ENCODE measurements at places on chromosomes 3 and 15.

DNA sequence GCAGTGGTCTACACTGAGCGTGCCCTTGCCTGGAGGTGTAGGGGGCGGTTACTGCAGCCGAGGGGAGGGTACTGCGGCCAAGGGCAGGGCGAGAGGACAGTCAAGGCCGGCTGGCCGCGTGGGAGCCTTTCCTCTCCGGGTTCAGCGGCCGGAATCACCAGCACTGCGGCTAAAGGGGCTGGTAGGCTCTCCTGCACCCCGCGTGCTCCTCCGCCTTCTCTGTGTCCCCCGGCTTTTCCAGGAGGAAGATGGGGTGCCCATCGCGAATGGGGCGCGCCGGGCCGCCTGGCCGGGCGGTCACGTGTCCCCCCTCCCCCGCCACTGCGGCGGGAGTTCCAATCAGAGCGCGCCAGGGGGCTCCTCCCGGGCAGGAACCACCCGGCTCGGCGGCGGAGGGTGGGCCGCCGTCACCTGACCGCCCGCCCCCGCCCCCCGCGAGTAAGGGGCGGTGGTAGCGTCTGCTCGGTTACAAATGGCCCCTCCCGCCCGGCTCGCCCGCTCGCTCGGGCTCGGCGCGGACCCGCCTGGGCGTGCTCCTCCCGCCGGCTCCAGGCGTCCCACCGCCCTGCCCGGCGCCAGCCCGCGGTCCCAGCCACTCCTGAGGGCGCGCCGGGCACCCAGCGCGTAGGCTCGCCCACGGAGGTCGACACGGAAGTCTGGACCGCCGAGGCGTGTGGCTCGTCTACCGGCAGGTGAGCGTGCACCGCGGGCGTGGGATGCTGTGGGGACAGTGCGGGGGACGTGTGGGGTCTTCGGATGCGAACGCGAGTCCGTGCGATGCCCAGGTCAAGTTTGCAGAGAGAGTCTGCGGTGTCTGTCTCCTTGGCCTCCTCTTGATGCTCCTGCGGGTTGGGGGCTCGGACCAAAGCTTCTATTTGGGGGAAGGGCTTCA lies 242.6 kb upstream of the TOPAZ1 start:
- DNase-seq, result no peak

GRCh38 chr3:66863205-66864111 lies 134.6 kb upstream of the KBTBD8 start:
- DNase-seq, result no peak

- no peak for DNase-seq
Measured at GRCh38 chr3:20235796-20236195, 49.8 kb upstream of the SGO1 start.

- DNase-seq, result no peak
Measured at GRCh38 chr3:192090586-192090985, 629.6 kb downstream of the PYDC2 start.

DNA sequence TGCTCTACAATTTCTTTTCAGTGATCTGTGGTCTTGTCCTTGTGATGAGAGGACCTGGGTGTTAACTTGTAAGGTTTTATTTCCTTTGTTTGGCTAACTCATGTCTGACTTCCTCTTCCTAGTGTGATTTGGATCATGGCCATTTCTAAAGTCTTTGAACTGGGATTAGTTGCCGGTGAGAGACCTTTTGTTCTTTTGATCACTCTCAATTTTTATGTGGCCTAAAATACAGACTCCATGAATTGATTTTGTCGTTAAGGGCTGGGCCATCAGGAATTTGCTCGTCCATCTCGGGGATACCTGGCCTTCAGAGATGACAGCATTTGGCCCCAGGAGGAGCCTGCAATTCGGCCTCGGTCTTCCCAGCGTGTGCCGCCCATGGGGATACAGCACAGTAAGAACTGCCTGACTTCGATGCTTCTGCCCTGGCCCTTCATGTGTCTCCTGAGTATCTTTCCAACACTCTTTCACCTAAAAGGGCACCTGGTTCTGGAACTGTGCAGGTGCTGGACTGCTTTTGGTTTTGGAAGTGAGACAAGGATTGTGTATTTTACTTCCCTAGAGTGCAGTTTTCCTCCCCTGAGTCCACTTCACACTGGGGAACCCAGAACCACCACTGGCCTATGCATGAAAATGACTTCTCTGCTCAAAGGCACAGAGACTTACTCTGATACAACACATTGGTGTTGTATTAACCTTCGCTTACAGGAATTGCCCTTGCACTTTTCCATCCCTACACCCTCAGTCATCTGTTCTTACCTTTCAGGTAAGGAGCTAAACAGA lies 13.1 kb upstream of the LRRC2 start:
- no peak for DNase-seq

DNA sequence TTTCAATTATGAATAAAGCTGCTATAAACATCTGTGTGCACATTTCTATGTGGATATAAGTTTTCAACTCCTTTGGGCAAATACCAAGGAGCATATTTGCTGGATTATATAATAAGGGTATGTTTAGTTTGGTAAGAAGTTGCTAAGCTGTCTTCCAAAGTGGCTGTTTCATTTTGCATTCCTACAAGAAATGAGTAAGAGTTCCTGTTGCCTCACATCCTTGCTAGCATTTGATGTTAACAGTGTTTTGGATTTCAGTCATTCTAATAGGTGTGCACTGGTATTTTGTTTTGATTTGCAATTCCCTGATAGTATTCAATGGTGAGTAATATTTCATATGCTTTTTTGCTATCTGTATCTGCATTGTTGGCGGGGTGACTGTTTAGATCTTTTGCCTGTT lies 120.7 kb upstream of the MDFIC2 start:
- DNase-seq, result no peak

DNA sequence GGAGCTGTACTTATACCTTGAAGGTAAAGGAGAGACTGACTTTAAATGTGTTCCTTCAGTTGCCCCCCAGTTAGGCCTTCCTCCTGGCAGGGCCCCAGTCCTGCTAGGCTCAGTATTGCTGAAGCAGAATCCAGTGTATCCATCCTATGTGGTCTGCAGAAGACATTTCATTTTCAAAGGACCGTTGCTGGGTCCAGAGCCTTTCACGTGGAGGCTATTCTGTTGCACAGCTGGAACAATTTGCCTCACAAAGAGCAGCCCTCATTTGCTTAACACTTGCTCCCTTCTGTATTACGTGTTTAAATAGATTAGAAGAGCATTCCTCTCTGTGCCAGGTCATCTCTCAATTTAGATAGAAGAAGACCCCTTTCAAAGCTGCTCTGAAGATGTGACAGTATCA lies 78.9 kb upstream of the CFAP20DC start:
- no peak for DNase-seq

- no peak for DNase-seq
Measured at GRCh38 chr3:141065258-141065657, 14.1 kb downstream of the SPSB4 start.

DNA sequence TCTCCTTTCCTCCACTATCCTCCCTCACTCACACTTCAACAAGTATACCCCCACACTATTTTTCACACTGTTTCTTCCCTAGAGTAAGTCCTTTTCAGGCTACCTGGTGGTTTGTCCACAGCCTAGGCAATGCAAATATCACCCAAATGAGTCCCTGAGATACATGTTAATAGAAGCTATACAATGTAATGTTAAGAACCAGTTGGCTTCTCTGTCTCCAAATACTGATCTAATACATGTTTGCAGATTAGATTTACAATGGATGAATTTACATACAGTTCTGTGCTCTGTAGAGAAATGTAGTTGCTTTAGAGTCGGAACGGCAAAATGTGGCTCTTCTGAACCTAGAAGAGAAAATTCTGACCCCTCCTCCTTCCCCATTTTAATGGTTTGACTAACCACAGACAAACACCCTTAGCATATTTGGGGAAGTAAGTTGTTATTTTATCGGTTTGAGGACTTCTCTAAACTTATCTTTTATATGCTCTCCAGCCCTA lies 63.6 kb upstream of the MBNL1 start:
- DNase-seq, result no peak

DNA sequence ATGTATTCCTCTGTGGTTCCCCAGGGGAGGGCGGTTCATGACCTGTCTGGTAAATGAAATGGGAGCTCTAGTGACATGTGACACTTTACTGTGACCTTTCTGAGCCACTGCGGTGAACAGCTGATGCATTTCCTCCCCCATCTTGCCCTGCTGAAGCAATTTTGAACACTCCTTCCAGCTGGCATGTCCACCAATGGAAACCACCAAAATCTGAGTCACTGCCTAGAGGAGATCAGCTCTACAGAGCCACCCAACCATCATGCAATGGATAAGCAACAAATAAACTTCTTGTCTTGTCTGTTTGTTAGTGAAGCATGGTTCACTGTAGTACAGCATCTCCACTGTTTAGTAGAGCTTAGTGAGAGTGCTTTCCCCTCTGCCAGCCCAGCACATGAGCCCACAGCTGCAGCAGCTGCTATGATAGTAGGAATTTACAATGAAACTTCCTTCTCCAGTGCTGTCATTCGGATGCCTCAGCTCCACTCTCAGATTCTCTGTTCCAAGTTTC lies 479.4 kb downstream of the NTRK3 start:
- peak; percentile 14 for DNase-seq

- DNase-seq, result no peak
Measured at GRCh38 chr15:74782259-74783071, 585 bp downstream of the CSK start.

DNA sequence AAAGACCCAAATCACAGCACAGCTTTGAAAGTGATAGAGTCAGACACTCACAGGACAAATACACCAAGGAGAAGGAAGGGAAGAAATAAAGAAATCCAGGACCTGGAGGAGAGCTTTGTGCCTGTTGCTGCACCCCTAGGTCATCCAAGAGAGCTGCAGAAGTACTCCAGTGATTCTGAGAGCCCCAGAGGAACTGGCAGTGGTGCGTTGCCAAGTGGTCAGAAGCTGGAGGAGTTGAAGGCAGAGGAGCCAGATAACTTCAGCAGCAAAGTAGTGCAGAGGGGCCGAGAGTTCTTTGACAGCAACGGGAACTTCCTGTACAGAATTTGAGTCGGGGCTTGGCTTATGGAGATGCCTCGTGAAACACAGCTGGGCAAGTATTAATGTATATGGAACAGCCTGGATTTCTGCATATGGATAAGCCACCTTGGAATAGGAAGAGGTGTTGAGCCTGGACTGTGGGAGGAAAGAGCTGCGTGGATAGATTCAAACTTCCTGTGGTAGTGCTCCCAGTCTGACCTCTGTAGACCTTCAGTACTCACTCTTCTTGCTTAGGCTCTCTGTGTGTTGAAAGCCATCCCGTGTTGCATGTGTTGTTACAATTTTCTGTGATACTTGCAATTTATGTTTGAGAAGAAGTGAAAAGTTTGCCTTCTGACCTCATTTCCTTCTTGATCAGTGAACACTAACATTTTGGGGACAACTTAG lies 6.1 kb downstream of the NGRN start:
- no peak for DNase-seq
